ENCODE measurements at places on chromosomes 13 and 19.
A peak's percentile ranks its signal among the peaks of the same experiment; 100 is the strongest.

- DNase-seq: no peak
These were observed 10.2 kb upstream of the EMC10 start for GRCh38 chr19:50465986-50466705.

- DNase-seq: no peak
These were observed 156.8 kb downstream of the FLT1 start for GRCh38 chr13:28338006-28338574.

DNA sequence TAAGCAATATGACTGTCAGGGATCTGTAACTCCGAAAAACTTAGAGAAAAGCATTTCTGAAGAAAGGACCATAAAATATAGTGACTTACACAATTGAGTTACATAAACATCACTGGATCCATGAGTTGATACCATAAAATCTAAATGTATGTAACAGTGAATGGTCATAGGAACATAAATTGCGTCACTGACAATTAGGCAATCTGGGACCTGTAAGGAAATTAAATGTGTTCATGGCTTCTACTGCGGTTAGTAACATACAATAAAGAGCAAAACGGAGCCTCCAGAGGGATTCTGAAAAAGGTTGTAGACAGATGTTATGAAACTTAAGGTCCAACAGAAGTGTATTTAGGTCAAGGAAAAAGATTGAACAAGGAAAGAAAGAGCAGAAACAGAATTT is 27.1 kb downstream of the POU4F1 start:
- DNase-seq: no peak

GRCh38 chr13:24605923-24606372 is 74.3 kb upstream of the ATP12A start:
- no peak for DNase-seq

GRCh38 chr19:50573741-50574461 is 5.7 kb upstream of the LRRC4B start:
- DNase-seq: no peak

GRCh38 chr13:25286308-25286968 is 850 bp downstream of the MTMR6 start:
- DNase-seq: no peak

DNA sequence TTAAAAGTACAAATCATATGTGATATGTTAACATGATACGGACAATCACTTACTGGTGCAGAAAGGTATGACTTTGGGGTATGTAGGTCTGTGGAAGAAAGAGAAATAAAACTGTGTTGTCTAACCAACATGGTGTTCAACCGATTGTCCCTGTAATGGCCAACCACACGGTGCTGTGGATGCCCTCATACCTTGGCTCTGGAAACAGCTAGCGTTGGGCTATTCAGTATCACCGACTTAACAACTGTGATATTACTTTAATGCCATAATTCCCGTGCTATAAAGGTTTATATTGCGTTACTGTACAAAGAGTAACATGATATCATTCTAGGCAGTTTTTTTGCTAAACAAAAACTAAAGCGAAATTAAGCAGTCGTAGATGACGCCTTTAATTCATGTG is 448.3 kb downstream of the EFNB2 start:
- DNase-seq: no peak

- DNase-seq: no peak
These were observed 36.7 kb upstream of the RAP2A start for GRCh38 chr13:97397267-97397666.

DNA sequence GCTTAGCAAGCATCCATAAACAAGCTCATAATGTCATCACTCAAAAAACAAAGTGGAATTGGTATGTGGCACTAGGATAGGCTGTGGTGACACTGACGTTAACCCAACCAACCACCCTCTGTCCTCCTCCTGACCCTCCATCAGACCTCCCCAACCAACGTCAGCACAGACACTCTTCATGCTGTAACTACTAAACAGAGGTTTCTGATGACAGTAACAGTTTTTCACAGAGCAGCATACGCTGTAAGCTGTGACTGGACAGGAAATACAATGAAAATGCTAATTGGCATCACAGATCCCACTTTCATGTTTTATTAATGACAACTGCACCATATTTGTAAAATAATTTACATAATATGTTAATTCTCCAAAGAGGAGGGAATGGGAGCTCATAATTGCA is 238.0 kb downstream of the IRS2 start:
- no peak for DNase-seq

DNA sequence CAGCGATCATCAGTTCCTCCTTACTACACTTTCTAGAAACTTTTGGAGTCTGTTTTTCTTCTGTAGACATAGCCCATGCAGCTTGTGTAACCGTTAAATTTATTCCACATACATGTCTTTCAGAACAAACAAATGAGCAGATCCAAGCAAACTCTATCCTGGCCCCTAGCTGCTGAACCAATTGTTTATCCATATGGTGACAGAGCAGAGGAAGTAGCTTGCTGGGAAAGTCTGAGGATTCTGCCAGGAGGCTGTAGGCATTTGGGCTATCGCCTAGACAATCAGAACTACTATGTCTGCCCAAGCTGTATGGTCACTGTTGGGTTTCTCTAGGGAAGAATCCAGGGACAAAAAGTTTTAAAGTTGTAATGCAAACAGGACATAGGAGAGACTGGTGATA is 343.7 kb downstream of the SPRY2 start:
- no peak for DNase-seq

- no peak for DNase-seq
These were observed 50.5 kb upstream of the KCTD15 start for GRCh38 chr19:33746159-33746558.

DNA sequence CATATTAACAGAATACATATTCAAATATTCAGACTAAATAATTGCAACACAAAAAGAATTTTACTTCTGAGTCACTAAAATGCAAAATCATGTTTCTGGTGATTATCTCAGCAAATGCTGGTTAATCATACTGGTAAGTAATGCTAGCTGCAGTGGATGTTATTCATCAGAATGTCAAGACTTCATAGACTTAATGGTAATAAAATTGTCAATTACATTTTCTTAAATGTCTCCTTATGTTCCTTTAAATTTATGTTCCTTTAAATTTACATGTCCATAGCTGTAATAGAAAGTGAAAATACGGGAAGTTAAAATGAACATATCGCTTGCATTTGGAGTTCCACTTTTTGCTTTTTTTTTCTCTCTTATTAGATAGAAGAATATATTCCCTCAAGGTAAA is 853.0 kb downstream of the SLITRK6 start:
- no peak for DNase-seq

- DNase-seq: no peak
These were observed 8.5 kb upstream of the EEF1AKMT1 start for GRCh38 chr13:20782116-20782708.

DNA sequence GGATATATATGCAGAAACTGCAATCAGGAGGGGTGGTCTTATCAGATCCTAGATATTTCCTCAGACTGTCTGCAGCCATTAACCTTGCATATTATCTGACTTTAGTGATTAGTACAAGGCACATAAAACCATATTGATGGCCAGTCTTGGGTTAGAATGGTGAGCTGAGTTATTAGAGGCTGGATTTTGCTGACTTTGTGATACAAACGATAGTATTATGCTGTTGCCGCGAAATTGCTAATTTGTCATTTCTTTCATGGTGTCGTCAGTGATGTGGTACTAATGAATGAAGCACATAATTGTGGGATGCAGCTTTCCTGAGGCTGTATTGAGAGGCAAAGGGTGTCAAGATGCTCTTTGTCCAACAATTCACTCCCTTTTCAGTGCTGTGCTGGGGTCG is 172.5 kb downstream of the TEX29 start:
- no peak for DNase-seq

- DNase-seq: no peak
These were observed 1225.0 kb upstream of the MIR17HG start for GRCh38 chr13:90122531-90122930.

GRCh38 chr13:73412933-73413332 is 354.1 kb downstream of the KLF5 start:
- DNase-seq: no peak

DNA sequence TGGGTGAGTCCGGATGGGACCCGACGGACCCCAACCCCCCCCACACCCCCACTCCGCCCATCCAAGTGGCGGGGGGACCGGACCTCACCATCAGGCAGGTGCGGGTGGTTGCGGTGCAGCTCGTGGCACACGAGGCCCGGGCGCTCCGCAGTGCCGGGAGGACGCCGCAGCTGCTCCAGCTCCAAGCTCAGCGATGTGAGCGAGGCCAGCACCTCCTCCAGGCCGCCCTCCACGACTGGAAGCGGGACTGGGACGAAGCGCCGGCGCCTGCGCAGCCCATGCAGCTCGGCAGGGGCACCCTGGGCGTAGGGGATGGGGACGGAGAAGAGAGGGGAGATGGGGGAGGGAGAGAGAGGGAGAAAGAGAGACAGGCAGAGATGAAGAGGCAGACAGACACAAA is 30.1 kb upstream of the OLFM2 start:
- no peak for DNase-seq

GRCh38 chr19:35513628-35514281 is at the start of gene DMKN:
Gene DMKN, minus strand, starts transcription at chr19:35513649. Its CDS starts 174 bp downstream, at chr19:35513475.
- DNase-seq: no peak

DNA sequence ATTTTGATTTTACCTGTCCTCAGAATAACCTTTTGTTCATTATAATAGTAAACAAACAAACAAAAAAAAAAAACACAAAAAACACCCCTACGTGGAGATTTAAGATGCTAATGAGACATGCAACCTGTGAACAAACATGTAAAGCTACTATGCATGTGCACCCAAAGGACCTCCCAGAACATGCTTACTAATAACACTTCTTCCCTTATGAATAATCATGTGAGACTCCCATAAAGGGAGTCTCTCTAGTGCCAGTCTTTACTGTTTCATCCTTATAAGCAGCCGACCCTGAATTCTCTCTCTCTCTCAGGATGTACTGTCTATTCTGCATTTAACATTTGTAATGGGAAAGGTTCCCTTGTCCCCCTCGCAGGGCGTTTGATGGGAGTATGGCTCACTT is 1051.1 kb downstream of the PCDH17 start:
- DNase-seq: no peak

DNA sequence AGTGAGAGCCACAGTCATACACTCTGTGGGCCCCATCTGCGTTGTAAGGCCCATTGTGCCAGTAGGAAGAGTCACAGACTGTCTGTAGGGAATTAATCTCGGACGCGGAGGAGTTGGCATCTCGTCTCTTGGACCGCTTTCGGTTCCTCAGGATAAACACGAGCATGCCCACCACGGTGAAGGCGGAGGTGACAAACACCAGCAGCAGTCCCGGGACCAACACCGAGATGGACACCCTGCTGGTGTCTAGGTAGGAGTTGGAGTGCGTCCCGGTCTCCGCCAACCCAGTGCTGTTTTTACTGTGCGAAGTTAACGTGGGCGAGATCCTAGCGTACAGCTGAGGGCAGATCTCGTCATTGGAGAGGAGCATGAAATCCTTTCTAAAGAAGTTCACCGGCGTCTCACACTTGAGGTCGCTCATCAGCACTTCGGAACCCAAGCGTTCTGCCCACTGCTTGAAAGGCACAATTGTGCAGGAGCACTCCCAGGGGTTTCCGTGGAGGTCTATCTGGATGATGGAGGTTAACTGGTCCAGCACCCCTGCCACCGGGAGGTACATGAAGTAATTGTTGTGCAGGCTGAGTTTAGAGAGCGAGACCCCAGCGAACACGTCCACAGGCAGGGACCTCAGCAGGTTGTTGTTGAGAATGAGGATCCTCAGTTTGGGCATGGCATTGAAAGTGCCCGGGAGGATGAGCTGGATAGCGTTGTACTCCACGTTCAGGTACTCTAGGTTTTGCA is 2.7 kb downstream of the SLITRK1 start:
- no peak for DNase-seq

- peak; percentile 52 for DNase-seq
These were observed 926 bp upstream of the HNRNPUL1 start for GRCh38 chr19:41263042-41263849.

- DNase-seq: no peak
These were observed 26.4 kb downstream of the LEUTX start for GRCh38 chr19:39805104-39805503.

GRCh38 chr19:17334414-17335409 is at the start of gene ANO8:
Gene ANO8, minus strand, starts transcription at chr19:17334855. Its CDS starts 185 bp downstream, at chr19:17334670.
- DNase-seq: peak; percentile 97

GRCh38 chr13:79631051-79631659 is 150.2 kb downstream of the NDFIP2 start:
- DNase-seq: no peak

GRCh38 chr19:7870571-7871436 is 3.4 kb downstream of the PRR36 start:
- no peak for DNase-seq

DNA sequence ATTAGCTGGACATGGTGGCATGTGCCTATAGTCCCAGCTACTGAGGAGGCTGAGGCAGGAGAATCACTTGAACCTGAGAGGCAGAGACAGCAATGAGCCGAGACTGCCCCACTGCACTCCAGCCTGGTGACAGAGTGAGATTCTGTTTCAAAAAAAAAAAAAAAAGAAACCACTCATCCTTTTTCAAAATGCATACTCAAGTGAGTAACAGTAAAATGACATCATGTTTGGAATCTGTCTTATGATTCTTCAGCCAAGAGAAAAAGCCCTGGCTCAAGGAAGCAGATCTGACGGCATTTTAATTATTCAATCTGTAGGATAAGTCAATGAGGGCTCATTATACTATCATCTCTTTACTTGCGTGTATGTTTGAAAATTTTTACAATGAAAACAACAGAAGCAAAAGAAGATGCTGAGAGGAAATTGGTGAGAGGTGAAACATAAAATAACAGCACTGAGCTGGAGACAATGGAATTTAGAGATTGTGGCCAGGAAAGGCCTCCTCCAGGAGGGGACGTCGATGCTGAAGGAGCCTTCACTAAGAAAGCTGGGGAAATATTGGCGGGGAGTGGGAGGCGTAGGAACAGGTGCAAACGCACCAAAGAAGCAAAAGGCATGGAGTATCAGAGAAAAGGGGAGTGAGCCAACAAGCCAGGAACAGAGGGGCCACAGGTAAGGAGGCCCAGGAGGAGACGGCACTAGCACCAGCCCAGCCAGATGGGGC is 12.9 kb upstream of the CCNE1 start:
- DNase-seq: no peak

DNA sequence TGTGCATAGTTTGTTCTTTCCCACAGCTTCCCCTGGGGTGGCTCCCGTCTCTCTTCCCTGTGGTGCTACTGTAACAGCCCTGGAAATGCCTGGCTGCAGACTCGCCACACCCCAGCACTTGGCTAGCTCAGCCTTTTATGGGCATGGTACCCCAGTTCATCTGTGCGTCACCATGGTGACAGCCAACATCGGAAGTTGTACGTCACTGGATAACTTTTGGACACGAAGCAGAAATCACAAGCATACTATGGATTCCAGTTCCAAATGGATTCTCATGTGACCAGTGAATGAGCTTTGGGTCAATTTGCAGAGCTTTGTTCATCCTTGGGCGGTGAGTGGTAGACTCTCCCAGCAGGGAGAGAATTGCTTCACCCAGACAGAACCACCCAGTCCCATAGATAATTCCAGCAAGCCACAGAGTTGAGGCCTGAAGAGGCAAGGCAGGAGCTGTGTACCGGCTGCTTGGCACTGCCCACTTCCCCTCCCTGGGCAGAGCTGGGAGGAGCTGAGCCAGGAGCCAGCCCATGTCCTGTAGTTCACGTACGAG is 54.4 kb downstream of the COL4A2 start:
- no peak for DNase-seq
